ENCODE measurements at places on chromosomes 1 and 21.

GRCh38 chr1:240687820-240688219, 75.9 kb upstream of the GREM2 start:
- no peak for DNase-seq

- DNase-seq: no peak
These were observed 136.4 kb upstream of the KCNE2 start for GRCh38 chr21:34227386-34227852.

DNA sequence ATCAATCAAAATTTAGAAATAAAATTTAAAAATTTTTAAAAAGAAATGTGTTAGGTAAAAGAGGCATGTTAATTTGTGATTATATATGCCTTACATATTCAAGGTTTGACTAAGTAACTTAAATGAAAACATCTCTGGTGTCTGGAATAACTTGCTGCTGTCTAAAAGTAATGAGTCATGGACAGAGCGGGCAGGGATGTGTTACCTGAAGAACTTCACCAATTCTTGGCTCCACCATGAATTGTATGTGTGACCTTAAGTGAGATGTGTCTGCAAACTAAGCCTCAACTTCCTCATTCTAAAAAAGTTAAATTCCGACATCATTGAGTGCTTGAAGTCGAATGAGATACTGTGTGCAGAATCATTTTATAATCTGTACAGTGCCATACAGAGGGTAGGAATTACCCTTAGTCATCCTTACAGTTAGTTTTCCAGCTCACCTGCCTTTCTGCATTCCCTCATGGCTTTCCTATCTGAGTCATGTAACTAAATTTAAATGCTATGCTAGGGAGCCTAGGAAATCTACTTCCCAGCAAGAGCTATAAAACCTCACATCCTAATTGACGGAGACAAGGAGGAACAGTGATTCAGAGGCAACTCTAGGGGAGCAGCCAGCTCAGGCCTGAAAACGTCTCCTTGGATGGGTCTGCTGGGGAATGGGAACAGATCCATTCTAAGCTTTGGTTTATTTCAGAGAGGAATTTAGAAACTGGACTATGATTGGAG, 100.7 kb upstream of the TSPAN2 start:
- DNase-seq: no peak

DNA sequence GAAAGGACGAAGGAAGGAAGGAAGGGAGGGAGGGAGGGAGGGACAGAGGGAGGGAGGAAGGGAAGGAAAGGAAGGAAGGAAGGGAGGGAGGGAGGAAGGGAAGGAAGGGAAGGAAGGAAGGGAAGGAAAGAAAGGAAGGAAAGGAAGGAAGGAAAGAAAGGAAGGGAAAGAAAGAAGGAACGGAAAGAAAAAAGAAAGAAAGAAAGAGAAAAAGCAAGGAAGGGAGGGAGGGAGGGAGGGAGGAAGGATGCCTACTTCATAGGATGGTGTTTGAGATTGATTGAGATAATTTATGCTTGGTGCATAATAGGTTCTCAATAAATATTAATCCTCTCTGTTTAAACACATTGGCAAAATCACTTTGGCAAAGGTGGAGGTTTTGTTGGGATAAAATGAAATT, 61.2 kb downstream of the WDR64 start:
- DNase-seq: no peak

DNA sequence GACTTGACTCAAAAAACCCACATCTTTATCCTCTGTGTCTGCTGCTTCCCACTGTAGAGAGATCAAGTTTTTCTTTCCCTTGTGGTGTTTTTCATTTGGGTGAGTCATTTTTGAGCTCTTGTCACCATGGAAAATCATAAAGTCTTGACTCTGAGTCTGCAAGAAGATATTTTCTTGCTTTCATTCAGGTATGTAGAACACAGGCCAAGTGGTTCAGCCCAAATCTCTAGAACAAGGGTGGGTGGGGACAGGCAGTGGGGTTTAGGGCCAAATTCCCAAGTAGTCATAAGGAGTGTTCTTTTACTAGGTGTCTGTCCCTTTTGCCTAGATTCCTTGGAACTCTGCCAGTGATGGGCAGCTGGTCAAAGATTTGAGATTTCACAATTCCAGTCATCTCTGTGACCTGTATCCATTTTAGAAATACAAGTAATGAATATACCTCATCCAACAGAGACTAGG, 21.5 kb upstream of the ARHGAP29 start:
- no peak for DNase-seq
